ENCODE measurements at places on chromosomes 5 and 9.

DNA sequence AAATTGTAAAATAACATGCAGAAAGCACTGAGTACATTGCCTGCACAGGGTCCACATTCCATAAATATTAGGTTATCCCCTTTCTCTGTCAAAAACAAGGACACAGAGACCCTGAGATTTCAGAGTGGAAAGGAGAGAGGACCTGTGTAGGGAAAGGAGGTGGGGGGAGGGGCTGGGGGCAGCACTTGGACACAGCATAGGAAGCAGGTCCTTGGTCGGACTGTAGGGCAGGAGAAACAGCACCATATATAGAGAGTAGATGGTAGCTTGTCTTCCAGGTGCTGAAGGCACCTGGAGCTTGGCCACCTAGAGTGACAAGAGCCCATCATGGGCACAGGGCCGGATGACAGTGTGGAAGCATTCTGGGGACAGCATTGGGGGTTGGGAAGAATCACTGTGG, 2.4 kb downstream of the TPM2 start:
- no peak for DNase-seq

DNA sequence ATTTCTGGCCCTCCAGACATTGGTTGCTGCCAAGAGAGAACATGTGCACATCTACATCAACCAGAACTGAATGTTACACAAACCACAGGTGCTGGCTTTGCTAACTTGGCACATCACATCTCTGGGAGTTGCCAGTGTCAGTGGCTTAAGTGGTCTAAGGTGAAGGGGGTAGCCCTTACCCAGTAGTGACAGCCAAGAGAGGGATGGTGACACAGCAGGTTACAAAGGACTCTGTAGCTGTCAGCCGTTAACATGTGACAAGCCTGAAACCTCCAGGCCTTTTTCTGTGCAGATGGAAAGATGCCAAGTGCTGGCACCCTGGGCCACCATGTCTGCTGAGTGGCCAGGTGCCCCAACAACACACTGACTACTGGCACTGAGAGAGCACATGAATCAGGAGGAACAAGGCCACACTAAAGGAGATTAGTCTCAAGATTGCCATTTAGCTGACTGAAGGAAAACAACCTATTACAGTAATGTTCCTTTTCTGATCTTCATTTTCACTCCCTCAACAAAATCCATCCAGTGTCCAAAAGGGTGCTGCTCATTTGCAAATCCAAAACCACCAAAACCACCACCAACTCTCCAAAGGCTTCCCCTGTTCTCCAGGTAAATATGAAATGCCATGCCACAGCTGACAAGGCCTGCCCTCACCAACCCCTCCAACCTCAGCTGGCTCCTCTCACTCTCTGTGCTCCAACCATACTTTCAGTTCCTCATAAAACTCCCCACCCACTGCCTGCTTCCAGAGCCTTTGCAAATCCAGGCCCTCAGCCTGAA, 20.2 kb downstream of the SIL1 start:
- DNase-seq = no peak

GRCh38 chr9:33923998-33924701, 107.2 kb downstream of the UBE2R2 start:
- DNase-seq = no peak

- DNase-seq = no peak
Measured at GRCh38 chr9:73148447-73148937, 3.2 kb upstream of the ANXA1 start.

DNA sequence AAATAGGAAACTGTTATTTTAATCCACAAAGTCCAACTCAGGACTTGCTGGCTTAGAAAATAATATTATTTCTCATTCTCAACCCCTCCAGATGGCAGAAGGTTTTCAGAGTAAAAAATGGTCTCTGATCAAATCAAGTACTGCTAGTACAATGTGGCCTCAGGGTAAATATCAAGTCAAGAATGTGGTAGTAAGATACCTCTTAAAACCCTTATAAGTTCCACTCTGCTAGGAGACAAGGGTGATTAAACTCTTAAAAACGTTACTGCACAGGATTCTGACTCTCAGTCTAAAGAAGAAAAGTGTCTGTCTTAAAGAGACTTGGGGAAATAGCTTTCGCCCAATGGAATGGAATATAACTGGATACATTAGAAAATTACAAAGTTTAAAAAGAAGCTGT, 120.8 kb upstream of the PDE4D start:
- no peak for DNase-seq

GRCh38 chr9:82115900-82116299, 127.3 kb downstream of the SPATA31D1 start:
- DNase-seq = no peak

DNA sequence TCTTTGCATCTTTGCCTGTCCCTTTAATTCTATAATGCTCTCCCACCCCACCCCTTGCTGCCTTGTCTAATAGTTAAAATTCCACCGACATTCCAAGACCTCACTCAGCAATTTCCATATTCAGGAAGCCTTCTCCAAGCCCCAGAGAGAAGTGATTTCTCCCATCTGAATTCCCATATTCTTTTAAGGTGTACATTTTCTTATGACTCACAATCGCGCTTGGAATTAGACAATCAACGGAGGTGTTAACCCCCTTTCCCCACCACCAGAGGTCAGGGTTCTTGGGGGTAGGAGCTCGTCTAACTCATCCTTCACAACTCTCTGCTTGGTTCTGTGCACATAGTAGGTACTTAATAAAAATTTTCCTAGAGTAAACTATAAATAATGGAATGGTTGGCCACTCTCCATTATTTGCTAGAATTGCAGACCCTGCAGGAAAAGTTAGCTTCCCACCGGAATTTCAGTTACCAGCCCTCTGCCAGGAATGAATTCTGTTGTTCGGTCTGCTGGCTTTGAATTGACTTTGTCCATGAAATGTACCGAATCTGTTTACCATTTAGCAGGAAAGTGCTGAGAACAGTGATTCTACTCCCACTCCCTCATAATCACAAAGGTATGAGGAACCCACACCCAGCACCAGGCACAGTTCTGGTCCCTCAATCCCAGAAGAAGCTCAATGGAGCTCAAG, 5.0 kb downstream of the KCNIP1 start:
- no peak for DNase-seq

DNA sequence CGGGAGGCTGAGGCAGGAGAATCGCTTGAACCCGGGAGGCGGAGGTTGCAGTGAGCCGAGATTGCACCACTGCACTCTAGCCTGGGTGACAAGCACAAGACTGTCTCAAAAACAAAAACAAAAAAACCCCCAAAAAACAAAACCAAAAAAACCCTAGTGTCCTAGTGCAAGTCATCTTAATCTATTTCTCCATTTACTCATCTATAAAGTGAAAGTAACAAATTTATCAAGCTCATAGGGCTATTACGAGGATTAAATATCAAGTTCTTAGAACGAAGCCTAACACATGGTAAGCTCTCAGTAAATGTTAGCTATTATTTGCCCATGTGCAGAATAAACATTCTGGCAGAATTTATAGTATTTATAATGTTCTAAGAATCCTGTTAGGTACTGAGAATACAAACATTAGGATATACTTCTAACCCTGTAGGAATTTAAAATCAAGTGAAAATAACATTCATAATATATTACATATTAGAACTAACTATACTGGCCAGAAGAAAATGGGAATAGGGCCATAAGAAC, 45.0 kb downstream of the GOLPH3 start:
- no peak for DNase-seq

All from activated CD4-positive, alpha-beta T cell treated with anti-CD3 and anti-CD28 coated beads for 24 hours (primary cell).